ENCODE measurements at places on chromosomes 2 and 18.

DNA sequence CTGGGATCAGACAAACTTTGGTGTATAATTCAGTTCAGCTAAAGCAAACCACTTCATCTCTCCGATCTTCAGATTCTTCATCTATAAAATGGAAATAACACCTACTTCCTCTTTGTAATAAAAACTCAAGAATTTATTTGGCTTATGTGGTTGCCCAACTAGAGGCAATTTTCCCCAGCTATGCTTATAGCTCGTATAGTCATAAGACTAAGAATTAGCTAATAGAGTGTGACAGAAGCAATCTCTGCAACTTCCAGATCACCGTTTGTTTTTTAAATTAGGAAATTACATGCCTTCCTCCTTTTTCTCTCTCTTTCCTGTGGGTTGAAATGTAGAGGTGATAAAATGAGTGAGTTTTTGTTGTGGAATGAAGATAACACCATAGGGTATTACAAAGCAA lies 35.3 kb upstream of the KCNF1 start:
- DNase-seq: no peak

- DNase-seq: no peak
These were observed 117.6 kb upstream of the KLF7 start for GRCh38 chr2:207283356-207283755.

DNA sequence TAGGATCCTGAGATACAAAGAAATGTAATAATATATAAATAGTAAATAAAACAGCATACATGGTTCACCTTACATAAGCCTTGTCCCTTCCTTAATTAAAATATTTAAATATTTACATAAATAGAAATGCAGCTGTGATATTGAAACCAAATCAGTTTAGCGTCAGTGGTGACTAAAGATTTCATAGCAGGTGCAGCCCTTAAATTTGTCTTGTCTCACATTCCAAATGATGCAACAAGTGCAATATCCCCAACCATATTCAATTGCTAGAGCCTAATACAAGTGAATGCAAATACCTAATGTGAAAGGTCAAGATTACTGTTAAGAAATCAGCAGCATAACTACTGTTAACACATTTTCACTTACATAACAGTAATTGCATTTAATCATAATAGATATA lies 539.5 kb downstream of the NYAP2 start:
- no peak for DNase-seq

DNA sequence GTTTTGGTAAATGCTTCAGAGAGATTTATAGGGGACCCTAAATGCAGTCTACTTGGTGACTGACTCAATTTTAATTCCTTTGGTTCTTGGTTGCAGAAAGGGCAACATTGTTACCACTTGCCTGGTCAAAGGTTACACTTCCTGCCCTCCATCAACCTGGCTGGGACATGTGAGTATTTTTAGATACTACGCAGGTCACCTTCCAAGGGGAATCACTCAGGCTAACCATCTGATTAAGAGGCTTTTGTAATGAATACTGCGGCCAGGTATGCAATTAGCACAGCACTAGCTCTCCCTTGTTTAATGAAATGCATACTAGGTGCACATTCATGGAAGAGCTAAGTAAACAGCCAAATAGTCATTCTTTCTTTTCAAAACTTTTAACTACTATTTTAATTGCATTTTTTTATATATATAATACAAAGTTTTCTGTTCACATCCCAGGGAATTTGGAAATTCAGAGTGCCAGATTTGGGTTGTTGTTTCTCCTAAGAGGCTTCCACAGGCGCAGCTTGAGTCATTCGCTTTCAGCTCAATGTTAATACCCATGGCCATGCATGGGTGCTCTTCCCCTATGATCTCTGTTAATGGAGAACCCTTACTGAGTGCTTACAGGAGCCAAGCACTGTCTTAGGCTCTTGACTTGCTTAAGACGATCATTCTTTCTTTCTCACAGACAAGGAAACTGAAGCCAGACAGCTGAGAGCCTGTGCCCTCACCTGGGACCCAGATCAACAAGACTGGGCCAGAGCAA lies 152.2 kb downstream of the MTX2 start:
- no peak for DNase-seq

DNA sequence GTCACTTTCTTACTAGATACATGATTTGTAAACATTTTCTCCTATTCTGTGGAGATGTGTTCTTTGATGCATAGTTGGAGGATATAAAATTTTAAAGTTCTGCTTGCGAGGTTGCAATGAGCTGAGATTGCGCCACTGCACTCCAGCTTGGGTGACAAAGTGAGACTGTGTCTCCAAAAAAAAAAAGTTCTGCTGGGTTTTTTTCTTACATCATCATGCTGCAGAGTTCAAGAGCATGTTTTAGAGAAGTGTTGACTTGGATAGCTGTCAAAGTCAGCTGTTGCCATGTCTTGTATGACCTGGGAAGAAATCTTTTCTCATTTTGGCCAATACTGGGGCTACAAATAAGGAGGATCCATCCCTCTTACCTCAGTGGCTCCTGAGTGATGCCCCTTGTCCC lies 71.3 kb downstream of the UGGT1 start:
- no peak for DNase-seq

DNA sequence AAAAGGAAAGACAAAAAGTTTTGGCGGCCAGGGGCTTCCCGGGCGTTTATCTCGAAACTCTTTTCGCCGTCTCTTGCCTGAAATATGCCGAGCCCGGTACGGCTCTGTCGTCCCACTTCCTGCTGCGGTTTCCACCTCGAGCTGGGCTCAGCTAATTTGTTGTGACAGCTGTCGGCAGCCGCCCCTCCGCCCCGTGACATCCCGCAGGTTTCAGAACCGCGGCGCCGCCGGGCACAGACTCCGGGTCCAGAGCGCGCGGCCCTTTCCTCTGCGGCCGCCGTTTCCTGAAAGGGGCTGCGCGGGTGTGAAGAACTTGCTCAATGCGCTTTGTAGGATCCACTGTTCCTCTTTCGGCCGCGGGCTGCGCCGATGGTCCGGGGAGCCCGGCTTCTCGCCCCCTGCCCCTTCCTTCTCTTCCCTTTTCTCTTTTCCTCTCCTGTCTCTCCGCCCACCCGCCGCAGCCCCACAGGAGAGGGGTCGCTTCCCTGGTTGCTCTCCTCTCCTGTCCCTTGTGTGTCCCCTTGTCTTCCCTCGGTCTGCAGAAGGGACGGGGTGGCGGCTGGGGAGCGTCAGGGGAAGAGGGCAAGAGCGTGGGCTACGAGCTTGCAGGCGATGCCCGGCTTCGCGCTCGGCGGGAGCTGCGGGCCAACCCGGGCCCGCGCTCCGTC lies 648 bp downstream of the ARID5A start:
- DNase-seq: peak; percentile 77

DNA sequence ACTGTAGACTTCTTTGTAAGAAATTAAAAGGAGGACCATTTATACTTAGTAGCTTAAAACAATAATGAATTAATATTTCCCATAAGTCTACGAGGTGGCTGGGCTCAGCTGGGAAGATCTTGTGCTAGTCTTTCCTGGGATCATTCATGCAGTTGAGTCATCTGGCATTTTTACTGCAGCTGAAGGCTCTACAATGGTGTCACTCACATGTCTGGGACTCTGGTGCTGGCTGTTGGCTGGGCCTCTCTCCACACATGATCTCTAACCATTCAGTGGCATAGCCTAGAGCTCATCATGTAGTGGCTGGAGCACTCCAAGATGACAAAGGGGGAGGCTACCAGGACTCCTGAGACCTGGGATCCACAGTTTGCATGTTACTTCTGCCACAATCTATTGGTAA lies 35.5 kb downstream of the CLASP1 start:
- DNase-seq: no peak

GRCh38 chr18:66508937-66509336 lies 95.0 kb downstream of the CDH19 start:
- DNase-seq: no peak

DNA sequence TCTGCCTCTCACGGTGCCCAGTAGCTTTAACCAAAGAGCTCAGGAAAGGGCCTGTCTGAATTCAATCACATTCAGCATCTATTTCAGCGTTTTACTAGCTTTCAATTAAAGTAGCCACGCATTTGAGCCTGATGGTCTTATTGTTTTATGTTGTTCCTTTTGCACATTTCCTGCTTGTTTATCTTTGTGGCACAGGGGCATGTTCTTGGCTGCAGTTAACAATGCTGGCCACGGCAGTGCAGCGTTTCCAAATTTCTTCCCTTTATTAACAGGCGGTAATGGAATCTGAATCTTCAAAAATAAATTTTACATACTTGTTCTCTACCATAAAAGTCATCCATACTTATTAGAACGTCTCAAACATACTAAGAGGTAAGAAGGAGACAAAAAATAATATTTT lies 46.2 kb downstream of the HPCAL1 start:
- no peak for DNase-seq

DNA sequence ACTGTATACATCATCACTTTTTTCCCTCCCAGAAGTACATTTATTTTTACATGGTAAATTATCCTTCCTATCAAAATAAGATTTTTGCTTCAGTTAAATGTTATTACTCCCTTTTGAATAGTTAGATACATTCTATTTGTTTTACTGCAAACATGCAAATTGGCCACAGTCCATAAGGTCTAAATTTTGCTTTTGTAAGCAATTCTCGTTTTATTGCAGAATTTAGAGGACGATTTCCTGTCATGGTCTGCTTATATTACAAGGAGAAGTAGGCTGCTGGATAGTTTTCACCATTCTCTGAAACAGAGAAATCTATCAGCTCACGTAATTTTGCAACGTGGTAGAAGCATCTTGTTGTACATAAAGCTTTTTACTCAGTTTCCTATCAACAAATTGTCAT lies 1632.5 kb downstream of the LRP1B start:
- no peak for DNase-seq

- DNase-seq: no peak
These were observed 18.0 kb downstream of the REL start for GRCh38 chr2:60899230-60899891.
